Activated T-cell treated with anti-CD3 and anti-CD28 coated beads for 48 hours (primary cell): ENCODE measurements at places on chromosomes 12 and 14.

GRCh38 chr12:46389031-46389616 lies 16.6 kb upstream of the SLC38A2 start:
- DNase-seq: no peak

DNA sequence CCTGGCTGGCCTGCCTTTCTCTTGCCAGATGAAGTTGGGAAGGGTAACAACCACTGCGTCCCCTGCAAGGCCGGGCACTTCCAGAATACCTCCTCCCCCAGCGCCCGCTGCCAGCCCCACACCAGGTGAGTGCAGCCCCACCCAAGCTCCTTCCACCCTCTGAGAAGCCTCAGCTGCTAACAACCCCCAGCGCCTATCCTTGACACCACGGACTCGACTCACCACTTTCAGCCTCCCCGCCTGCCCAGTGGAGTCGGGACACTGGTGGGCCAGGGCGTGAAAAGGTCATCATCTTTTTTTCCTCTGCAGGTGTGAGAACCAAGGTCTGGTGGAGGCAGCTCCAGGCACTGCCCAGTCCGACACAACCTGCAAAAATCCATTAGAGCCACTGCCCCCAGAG lies 2.1 kb downstream of the LTBR start:
- DNase-seq: no peak

DNA sequence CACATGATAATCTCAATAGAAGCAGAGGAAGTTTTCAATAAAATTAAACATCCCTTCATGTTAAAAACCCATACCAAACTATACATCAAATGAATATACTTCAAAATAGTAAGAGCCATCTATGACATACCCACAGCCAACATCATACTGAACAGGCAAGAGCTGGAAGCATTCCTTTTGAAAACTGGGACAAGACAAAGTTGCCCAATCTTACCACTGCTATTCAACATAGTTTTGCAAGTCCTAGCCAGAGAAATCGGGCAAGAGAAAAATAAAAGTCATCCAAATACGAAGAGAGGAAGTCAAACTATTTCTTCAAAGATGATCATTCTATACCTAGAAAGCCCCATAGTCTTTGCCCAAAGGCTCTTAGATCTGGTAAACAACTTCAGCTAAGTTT lies 454.7 kb upstream of the PRICKLE1 start:
- DNase-seq: no peak

DNA sequence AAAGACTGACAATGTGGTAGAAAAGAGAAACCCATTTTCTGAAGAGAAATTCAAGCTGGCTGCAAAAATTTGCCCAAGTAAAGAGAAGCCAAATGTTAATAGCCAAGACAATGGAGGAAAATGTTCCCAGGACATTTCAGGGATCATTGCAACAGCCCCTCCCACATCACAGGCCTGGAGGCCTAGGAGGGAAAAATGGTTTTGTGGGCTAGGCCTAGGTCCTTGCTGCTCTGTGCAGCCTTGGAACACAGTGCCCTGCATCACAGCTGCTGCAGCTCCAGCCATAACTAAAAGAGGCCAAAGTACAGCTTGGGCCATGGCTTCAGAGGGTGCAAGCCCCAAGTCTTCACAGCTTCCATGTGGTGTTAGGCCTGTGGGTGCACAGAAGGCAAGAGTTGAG lies 332.4 kb upstream of the LRIG3 start:
- no peak for DNase-seq

- DNase-seq: no peak
Observed at GRCh38 chr14:63295231-63295685, 23.5 kb downstream of the GPHB5 start.

GRCh38 chr12:50147281-50147680 lies 19.9 kb downstream of the CERS5 start:
- no peak for DNase-seq

DNA sequence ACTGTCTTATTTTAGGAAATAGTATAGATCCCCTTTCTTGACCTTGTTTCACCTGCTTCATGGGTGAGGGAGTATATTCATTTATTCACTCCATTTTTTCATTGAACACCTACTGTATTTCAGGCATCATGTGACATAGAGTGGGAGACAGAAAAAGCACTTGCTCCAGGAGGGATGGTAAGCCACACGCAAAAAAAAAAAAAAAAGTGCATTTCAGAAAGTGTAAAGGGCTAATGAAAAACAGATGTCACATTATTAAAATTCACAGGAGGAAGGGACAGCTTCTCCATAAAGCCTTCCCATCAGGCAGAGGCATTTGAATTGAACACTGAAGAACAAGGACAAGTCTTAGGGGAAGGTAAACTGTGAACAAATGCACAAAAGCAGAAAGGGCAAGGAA lies 7.5 kb downstream of the SLC8A3 start:
- no peak for DNase-seq

- peak; percentile 52 for DNase-seq
Observed at GRCh38 chr14:49992901-49993339, 100.0 kb downstream of the ARF6 start.

- no peak for DNase-seq
Observed at GRCh38 chr12:52070185-52070925, 577 bp downstream of the ATG101 start.

- DNase-seq: no peak
Observed at GRCh38 chr12:27243006-27243405, 1.1 kb upstream of the STK38L start.

- no peak for DNase-seq
Observed at GRCh38 chr14:78605897-78606500, 435.8 kb downstream of the NRXN3 start.

DNA sequence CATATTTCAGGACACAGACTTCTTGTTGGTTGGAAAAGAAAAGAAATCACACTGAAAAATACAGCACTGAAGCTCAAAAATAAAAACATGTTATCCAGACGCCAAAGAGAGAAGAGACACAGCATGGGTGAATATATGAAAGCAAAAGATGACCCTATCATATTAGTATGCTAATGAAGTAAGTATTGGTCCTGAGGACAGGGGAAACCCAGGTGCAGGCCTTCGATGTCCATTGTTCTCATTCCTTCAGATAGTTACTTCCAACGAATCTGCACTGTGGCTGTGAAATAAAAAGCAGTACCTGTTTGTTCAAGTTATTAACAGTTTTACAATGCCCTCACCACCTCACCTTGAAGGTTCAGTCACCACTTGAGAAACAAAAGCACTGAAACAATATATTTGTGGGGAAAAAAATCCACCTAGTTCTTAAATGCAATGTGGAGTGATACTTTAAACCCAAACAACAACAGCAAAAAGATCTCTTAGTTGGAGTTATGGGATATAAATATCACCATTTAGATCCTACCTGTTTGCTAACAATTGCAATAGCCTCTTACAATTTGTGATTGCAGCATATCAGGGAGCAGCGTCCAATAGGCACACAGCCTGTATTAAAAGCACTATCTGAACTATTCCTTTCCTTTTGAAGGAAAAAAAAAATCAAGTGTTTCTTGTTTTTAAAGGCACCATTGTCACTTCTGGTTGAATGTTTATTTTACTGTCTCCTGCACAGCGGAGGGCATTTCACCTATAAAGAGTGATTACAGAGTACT lies 188.1 kb downstream of the BCAT1 start:
- DNase-seq: no peak

GRCh38 chr14:106778986-106779385 lies 1252.6 kb downstream of the TMEM121 start:
- no peak for DNase-seq

DNA sequence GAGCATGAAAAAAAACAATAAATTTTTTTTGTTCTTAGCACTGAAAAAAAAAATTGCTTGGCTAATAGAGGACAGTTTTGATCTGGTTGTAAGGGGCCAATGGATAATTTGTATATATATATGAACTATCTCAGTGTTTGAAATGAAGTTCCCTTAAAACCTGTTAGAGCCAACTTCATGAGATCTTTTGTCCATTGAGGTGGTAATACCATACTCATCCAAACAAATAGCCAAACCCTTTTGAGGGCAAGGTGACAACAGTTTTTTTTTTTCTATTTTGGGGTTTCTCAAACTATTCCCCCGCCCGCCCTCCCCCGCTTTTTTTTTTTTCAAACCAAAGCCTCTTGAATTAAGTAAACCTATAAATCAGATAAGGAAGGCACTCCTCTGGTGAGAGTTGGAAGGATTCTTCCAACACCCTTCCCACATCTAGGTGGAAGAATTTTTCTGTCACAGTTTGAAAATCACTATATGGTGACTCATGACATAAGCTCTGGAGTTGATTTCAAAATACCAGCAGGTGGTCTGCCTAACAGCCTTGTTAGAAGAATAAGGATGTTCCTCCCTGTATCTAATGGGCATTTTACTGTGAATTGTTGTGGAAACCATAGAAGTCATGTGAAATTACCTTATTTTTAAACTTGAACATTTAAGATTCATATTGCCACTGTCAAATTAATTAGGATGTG lies 10.2 kb downstream of the ARHGAP5 start:
- DNase-seq: no peak

- no peak for DNase-seq
Observed at GRCh38 chr14:68458840-68459469, 333.9 kb downstream of the ZFP36L1 start.

GRCh38 chr14:32019276-32019675 lies 57.8 kb upstream of the ARHGAP5 start:
- no peak for DNase-seq

GRCh38 chr14:77268989-77269600 lies 1.9 kb downstream of the NGB start:
- DNase-seq: no peak

GRCh38 chr12:30643366-30643765 lies 52.3 kb downstream of the IPO8 start:
- no peak for DNase-seq

DNA sequence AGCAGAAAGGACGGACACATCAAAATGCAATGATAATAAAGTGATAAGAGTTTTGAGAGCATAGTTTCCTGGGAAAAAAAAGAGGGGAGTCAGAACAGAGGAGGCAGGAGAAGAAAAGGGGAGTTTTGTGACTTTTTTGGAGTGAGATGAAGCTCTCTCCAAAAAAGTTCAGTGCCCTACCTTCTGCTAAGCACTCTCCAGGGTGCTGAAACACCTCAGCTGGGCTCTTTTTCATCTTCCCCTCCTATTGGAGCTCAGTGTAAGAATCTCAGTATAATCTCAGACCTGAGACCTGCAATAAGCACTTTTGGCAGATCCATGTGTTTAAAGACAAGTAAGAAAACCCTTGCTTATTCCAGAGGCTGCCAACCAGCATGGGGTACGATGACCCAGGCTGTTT lies 58.9 kb upstream of the SRRM4 start:
- no peak for DNase-seq

- no peak for DNase-seq
Observed at GRCh38 chr12:46208370-46208769, 60.5 kb downstream of the SLC38A1 start.
